ENCODE measurements at places on chromosomes 12 and 14.

- no peak for DNase-seq
Observed at GRCh38 chr12:13843841-13844240, 137.6 kb downstream of the GRIN2B start.

- no peak for DNase-seq
Observed at GRCh38 chr12:102462795-102463465, 17.4 kb downstream of the IGF1 start.

DNA sequence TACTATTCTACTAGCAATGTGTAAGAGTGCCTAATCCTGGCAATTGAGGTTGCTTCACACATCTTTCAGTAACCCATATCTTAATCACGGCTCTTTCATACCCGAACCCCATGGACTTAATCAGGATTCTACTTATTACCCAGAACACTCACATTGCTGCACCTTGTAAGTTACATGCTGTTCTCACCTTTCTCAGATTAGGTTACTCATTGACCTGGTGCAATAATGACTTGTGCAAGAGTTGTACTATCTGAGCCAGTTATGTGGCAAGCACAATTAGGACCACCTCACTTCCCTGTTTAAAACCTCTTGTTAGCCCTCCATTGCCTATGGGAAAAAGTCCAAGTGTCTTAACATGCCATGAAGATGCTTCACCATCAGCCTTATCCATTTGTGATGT, 306.7 kb upstream of the E2F7 start:
- no peak for DNase-seq

GRCh38 chr12:13805041-13805440, 176.4 kb downstream of the GRIN2B start:
- no peak for DNase-seq

DNA sequence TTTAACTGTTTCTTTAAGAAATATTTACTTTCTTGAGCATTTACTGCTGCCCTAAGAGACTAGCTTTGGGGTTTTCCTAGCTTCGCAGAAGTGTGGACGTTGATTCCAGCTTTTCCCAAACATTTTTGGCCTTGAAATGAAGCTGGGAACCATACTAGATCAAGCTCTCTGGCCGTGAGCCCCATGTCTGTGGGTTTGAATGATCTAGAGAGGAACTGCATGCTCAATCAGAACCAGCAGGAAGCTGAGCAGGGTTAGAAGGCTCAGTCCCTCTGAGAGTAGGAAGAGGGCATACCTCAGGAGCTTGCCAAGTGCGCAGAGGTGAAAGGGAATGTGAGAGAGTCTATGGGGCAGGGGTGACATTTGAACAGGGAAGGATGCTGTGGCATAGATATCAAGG, 292.1 kb downstream of the CACNA1C start:
- DNase-seq, result no peak

- no peak for DNase-seq
Observed at GRCh38 chr12:109735825-109736551, 22.4 kb downstream of the FAM222A start.

All from HL-60 (cell line).